Erythroblast (primary cell): ENCODE measurements at places on chromosomes 7 and 10.

DNA sequence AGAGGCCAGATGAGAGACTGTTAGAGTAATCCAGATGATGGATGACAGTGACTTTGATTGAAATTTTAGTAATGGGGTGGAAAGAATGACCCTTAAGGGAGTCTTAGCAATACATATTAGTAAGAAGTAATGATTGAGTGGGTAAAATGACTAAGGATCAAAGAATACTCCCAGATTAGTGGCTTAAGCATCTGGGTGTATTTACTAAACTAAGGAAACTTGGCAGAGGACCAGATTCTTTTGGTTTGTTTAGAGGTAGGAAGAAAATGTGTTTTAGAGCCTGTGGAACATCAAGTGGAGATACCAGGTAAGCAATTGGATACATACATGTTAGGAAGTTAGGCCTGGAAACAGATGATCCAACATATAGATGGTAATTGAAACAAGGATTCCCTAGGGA is 58.8 kb upstream of the ADRA2A start:
- DNase-seq = no peak

GRCh38 chr10:67521546-67521945 is 174.4 kb downstream of the CTNNA3 start:
- DNase-seq = no peak

GRCh38 chr7:22864301-22864700 is 41.7 kb upstream of the TOMM7 start:
- DNase-seq = no peak

DNA sequence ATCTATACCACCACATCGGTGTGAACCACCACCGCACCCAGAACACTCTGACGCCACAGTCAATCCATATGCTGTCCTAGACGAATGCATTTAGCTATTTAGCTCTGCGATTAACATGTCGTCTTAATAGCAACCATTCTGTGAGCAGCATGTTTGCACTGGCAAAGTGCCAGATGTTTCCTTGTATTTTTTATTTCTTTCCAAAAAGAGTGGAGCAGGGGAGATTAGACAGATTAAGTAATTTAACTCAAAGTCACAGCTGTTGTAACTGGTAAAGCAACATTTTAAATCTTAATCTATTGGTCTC is 57.0 kb upstream of the ARL4A start:
- DNase-seq = no peak

- DNase-seq = no peak
Measured at GRCh38 chr10:110073896-110074295, 66.1 kb downstream of the ADD3 start.

GRCh38 chr7:121530227-121531174 is 134.4 kb upstream of the FAM3C start:
- no peak for DNase-seq

DNA sequence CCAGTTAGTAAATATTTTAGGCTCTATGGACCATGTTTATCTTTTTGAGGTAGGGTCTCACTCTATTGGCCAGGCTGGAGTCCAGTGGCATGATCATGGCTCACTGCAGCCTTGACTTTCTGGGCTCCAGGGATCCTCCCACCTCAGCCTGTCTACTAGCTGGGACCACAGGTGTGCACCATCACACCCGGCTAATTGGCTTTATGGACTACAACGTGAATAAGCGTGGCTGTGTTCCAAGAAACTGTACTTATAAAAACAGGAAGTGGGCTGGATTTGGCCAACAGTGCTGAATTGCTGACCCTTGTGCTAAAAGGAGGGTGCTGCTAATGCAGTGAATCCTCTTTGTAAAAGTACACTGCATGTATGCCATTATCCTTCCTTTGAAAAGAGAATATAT is 111.7 kb upstream of the CDK13 start:
- DNase-seq = no peak

DNA sequence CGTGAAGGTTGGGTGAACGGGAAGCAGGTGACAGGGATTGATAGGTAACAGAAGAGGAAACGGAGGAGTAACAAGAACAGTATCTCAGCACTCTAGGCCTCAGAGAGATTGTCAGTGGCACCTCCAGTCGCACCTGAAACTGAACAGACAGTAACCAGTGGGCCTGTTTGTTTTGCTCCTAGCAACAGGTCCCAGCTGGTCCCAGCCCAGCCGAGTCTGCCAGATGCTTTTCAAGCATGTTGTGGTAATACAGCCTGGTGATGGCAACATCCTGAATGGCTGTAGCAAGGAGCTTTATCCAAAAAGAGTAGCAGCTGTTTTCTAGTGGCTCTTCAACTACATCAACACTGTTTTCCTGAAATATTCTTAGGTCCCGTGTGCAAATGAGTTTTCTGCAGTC is 4.7 kb downstream of the CACNB2 start:
- no peak for DNase-seq

GRCh38 chr7:15345216-15345615 is 216.6 kb downstream of the AGMO start:
- no peak for DNase-seq

- DNase-seq = no peak
Measured at GRCh38 chr10:123069246-123069986, 60.6 kb downstream of the ACADSB start.

DNA sequence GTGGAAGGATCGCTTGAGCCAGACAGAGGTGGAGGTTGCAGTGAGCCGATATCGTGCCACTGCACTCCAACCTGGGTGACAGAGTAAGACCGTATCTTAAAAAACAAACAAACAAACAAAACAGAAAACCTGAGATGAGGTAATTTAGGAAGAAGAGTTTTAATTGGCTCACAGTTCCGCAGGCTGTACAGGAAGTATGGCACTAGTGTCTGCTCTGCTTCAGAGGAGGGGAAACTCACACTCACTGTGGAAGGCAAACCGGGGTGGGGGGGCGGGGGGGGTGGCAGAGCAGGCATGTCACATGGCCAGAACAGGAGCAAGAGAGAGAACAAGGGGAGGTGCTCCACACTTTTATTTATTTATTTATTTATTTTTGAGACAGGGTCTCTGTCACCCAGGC is 5.1 kb downstream of the UBE2D4 start:
- no peak for DNase-seq

DNA sequence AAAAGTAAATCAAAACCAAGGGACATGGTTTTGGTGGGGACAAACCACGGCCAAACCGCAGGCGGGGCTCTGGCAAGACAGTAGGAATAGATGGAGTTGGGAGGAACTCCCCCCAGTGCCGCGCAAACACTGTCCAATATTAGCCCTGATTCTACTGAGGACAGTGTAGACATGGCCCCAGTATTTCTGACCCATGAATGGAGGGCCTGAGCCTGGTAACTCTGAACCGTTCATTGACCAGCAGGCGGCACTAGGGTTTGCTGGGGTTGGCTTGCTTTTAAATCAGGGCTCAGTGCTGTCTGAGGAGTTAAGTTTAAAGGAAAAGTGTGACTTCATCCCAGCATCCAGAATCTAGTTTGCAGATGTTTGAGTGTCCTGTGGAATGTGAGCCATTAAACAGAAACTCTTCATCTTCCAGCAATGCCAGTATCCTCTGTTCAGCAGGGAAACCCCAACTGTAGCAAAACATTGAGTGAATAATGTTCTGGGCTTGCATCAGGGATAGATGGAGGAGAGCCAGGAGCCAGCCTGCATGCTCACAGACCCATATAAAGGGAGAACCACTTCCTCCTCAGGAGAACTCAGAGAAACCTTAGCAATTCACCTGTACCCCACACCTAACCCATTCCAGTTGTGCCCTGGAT is 147.4 kb upstream of the PRSS58 start:
- no peak for DNase-seq

DNA sequence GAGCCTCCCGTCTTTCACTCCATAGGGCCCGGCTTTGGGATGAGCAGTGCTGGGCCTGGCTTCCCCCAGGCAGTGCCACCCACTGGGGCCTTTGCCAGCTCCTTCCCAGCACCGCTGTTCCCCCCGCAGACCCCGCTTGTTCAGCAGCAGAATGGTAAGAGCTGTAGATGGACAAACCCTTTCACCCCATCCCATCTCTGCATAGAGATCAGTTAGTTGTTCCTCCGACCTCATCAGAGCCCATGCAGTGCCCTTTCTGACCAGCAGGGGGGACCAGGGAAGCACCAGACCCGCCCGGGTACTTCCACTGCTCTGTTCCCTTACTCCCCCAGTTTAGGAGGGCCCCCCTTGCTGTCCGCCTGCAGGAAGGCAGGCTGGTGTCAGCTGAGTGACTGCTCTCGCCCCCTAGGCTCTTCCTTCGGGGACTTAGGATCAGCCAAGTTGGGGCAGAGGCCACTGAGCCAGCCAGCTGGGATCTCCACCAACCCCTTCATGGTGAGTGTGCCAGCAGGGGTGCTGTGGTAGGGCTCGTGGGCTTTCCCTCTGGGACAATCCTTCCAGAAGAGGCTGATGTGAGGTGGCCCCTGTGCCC is 9.8 kb downstream of the SAP25 start:
- DNase-seq = peak; percentile 88

DNA sequence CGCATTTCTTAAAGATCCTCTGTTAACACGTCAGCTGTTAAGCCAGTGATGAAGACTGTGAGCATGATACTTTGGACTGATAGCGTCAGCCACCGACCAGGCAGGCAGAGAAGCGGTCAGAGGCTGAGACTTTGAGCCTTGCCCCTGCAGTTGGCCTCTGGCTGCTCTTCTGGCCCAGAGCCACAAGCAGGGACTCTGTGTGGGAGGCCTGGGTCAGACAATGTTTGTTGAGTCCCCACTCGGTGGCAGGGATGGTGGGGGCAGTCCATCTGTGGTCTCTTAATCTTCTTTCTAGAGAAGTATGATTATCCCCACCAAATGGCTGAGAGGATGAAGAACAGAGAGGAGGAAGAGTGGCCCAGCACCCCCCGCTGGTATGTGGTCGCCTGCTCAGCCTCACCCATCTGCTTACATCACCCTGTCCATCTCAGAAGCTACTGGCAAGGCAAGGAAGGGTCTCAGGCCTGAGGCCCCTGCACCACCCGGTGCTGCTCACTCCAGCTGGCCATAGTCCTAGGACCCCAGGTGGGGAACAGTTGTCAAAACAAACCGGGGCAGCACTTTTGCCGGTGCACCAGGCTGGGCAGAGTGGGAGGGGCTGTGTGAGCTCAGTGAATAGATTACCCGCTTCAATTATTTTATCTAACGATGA is 202.9 kb downstream of the GRID1 start:
- DNase-seq = no peak

DNA sequence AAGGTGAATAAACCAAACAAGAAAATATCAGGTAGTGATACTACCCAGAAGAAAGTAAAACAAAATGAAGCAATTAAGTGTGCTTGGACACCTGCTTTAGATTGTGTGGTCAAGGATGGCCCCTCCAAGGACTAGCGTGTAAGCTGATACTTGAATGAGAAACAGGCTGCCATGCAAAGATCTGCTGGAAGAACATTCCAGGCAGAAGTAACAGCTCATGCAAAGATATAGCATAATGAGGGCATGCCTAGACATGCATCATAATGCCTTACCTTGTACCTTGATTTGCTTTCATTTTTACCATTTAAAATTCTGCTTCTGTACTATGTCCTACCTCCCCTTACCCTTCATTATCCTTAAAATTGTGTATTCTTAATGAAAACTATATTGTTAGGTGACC is 74.8 kb upstream of the HDAC9 start:
- DNase-seq = no peak

DNA sequence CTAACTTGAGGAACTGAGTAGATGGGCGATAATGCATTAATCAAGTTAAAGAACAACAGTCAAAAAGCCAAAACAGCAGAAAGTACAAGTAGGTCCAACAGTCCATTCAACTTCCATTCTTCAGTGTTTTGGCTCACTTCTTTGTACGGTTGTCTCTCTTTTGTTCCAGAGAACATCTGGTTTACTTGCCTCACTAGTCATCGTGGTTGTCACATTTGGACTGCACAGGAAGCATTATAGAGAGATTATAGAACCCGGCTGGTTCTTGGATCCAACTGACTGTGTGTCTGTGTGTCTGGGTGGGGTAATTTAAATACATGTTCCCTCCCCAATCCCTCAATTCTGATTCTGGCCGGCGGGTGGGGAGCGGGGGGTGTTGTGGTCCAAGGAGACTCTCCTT is 1.8 kb upstream of the CEP41 start:
- no peak for DNase-seq

GRCh38 chr10:97050205-97050745 is 135.5 kb downstream of the SLIT1 start:
- no peak for DNase-seq

- no peak for DNase-seq
Measured at GRCh38 chr10:69459893-69460575, 8.8 kb downstream of the TSPAN15 start.

GRCh38 chr10:131178521-131179331 is 132.8 kb downstream of the TCERG1L start:
- no peak for DNase-seq

- no peak for DNase-seq
Measured at GRCh38 chr7:134368851-134369544, 52.3 kb upstream of the SLC35B4 start.

DNA sequence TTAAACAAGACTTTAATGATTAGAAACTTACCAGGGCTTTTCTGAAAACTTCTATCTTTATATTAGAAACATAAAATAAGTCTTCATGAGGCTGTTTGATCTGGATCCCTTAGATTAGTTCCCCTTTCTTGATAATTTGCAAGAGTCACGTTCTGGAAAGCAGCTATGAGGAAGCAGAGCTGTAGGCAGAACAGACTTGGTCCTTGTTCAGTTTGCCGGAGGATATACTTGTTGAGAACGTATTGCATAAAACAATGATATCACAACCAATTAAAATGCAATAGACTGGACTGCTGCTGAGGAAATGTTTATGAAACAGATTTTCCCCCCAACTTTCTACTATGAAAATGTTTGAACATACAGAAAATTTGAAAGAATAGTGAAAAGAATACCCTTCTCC is 2.8 kb downstream of the SAMD9L start:
- no peak for DNase-seq

DNA sequence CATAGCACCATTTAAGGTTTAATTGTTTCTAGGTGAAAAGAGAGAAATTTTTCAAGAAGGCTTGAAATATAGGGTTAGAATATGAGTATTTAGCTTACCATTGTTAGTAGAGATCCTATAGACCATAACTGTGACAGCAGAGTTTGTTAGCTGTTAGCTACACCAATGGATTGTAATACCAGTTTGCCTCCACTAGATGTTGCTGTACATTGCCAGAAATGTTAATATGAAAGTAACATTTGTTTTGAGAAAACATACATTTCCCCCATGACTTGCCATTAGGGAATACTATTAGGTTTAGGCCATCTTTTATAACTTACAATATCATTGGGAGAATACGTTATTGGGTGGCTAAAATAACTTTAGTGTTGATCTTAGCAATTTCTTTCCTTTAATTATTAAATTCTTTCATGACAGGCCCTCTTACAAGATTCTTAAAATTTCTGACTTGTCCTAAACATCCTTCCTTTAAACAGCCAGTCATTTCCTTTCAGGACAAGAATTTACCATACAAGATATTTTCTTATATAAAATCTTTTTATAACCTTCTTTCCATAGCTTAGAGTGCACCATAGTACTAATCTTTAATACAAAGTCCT is 39.5 kb downstream of the ZNF117 start:
- peak; percentile 71 for DNase-seq

DNA sequence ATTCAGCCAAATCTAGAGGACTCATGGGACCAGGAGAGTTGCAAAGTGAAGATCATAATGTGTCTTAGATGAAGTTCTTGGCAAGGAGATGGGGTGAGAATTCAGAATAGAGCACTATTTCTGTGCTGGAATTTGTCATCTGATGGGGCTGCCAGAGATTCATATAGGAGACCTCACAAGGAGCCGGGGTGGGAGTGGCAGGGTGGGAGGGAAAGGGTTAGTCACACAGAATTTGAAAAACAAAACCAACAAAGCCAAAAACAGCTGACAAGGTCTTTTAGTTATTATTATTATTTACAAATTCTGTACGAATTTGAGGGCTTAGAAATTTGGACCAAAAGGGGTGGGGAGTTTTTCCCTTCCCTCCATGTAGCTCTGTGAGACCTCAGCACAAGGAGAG is 1.7 kb downstream of the SLC13A1 start:
- no peak for DNase-seq

- no peak for DNase-seq
Measured at GRCh38 chr7:25456467-25457171, 228.3 kb upstream of the NPVF start.
